ENCODE measurements at places on chromosomes 3 and 15. TPM values are rescaled to one million over a fixed set of nuclear protein-coding genes. Genes with fewer than 3 reads are reported as not detected.

The EAF2 gene
- polyA plus RNA-seq, result 12.7 TPM

GRCh38 chr3:73508330-73508954 lies 116.3 kb downstream of the PDZRN3 start:
- DNase-seq, result no peak

GRCh38 chr3:38978729-38979128 lies 73.0 kb downstream of the SCN11A start:
- no peak for DNase-seq

DNA sequence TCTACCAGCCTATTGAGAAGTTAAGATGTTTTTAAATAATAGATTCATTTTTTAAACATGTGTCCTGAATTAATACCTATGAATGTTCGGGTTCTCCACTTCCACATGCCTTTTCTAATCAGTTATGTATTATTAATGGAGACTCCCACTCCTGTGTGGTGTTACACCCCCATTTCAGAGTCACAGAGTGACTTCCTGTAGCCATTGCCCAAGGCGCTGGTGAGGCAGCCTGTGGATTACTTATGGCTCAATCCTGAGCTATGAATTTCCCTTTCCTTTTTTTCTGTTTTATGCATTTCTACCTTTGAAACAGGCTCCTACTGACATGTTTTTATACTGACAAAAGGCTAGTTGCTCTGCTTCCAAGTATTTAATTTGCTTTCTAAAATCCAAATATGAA lies 162.3 kb downstream of the GABRG3 start:
- no peak for DNase-seq

- DNase-seq, result no peak
Measured at GRCh38 chr3:150411546-150411945, 3.4 kb downstream of the TSC22D2 start.

GRCh38 chr3:183210862-183211341 lies 42.2 kb upstream of the B3GNT5 start:
- no peak for DNase-seq

The APOD gene
- polyA plus RNA-seq, result 8.1 TPM

GRCh38 chr3:59992578-59992977 lies 942.8 kb upstream of the CFAP20DC start:
- no peak for DNase-seq

GRCh38 chr3:66582721-66583423 lies 82.0 kb upstream of the LRIG1 start:
- DNase-seq, result no peak

GRCh38 chr15:39451871-39452270 lies 129.0 kb upstream of the THBS1 start:
- no peak for DNase-seq

The CFAP100 gene
- not detected for polyA plus RNA-seq

The BNC1 gene
- polyA plus RNA-seq, result under 0.01 TPM

The CCDC12 gene
- polyA plus RNA-seq, result 80.9 TPM

The PLAAT1 gene
- polyA plus RNA-seq, result 0.16 TPM

The AMOTL2 gene
- 13.8 TPM for polyA plus RNA-seq

DNA sequence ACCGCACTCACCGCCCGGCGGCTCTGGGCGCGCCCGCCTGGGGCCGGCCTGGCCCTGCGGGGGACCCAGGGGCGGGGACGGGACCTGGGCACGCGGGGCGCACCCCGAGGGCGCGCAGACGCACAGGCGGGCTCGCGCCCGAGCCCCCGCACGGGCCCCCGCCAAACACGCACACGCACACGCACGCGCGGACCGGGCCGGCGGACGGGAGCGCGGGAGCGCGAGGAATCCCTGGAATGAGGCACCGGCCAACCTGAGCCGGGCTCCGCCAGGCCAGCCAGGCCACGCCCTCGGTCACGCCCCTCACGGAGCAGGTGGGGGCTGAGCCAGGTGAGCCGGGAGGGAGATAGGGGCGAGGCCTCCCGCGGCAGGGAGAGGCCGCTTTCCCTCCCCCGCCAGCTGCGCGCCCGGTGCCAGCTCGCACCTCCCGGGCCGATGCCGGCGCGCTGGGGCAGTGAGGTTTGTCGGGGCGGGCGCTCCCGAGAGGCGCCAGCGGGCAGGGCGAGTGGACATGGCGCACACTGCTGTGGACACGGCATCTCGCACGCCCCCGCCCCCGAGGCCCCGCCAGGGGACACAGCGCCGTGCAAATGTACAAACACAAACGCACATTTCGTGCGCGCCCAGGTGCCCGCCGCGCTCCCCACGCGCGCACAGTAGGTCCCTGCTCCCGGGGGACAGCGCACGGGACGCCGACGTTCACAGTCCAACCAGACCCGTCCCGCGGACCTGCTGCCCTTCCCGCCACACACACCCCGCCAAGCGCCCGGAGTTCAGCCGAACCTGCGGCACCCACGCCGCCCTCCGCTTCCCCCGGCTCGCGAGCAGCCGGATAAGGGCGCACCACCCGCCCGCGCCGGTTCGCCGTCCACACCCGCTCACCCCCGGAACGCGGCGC lies 75.9 kb upstream of the VGLL4 start:
- DNase-seq, result peak; percentile 85

- peak; percentile 80 for DNase-seq
Measured at GRCh38 chr3:126961191-126961790, 21.6 kb upstream of the PLXNA1 start.

The SCN5A gene
- polyA plus RNA-seq, result 0.51 TPM

- DNase-seq, result no peak
Measured at GRCh38 chr15:39153058-39153714, 427.7 kb upstream of the THBS1 start.

- no peak for DNase-seq
Measured at GRCh38 chr3:182183716-182184430, 472.1 kb downstream of the SOX2 start.

DNA sequence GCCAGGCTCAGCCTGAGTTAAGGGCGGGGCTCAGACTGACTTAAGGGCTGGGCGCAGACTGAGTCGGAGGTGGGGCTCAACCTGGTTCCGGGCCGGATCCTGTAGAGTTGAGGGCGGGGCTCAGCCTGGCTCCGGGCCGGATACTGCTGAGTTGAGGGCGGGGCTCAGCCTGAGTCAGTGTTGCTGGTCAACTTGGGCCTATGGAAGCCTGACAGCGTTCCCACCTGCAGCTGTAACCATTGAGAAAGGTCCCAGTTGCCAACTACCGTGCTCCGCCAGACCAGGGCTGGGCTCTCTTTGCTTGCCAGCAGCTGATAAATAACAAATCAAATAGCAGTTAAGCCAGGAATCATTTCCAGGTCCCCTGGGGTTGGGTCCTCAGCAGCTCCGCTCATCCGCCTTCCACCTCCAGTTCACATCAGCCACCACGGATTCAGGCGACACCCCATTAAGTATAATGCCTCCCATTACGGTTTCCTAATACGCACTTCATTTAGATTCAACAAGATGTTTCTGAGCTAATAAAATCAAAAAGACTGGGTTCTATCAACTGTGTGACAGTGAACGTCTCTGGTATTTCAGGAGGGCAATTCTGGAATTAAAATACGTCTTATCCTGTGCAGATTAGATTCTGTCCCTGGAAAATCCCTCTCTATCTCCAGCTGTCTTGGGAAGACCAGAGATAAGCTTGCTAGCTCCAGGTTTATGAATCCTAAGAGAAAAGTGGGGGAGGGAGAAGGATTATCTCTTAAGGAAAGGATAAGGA lies 7.3 kb downstream of the GRIP2 start:
- DNase-seq, result no peak

GRCh38 chr15:88624971-88625490 lies 3.9 kb downstream of the AEN start:
- DNase-seq, result peak; percentile 43

GRCh38 chr15:41972253-41973242 lies at the start of gene EHD4:
Gene EHD4 (minus strand): TSS chr15:41972557. CDS start chr15:41972494, 63 bp downstream.
- peak; percentile 99 for DNase-seq

The TMEM40 gene
- polyA plus RNA-seq, result 0.60 TPM

DNA sequence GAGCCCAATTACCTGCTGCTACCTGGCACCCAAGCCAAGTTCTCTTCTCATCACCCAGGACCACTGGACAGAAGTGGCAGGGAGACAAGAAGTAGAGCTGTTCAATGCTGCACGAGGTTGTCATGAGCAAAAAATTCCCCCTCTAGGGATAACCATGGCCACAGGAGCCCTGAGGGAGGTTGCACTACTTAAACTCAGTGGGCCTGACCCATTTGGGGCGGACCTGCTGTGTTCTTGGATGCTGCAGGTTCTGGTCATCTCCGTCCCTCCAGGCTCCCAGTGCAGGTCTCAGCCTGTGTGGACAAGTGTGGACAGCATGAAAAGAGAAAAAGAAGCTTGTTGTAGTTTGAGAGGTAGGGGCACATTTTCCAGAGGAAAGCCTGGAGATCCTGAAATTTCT lies 26.1 kb upstream of the MANF start:
- DNase-seq, result no peak

GRCh38 chr15:25445412-25445811 lies 6.6 kb upstream of the UBE3A start:
- DNase-seq, result no peak

DNA sequence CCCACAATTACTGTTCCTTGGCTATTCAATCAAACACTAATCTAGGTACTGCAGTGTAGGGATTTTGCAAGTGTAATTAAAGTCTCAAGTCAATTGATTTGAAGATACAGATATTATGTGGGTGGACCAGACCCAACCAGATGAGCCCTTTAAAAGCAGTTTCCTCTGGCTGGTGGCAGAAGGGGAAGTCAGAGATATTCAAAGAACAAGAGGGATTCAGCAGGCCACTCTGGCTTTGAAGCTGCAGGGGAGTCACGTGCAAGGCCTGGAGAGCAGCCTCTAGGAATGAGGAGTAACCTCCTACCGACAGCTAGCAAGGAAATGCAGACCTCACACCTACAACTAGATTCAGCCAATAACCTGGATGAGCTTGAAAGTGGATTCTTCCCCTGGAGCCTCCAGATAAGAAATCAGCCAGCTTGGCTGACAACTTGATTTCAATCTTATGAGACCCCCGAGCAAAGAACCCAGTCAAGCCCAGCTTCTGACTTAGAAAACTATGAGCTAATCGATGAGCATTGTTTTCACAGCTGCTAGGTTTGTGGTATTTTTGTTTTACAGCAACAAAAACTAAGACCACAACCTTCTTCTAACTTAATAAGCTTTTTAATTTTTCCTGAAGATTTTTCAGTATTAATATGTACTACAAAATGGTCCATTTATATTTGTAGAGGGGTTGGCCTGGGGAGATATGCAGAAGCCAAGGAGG lies 13.4 kb downstream of the HACD2 start:
- no peak for DNase-seq

All from sigmoid colon (tissue), 7 donors.